Midbrain (tissue), 1 donor: ENCODE measurements at places on chromosomes 4 and X.

DNA sequence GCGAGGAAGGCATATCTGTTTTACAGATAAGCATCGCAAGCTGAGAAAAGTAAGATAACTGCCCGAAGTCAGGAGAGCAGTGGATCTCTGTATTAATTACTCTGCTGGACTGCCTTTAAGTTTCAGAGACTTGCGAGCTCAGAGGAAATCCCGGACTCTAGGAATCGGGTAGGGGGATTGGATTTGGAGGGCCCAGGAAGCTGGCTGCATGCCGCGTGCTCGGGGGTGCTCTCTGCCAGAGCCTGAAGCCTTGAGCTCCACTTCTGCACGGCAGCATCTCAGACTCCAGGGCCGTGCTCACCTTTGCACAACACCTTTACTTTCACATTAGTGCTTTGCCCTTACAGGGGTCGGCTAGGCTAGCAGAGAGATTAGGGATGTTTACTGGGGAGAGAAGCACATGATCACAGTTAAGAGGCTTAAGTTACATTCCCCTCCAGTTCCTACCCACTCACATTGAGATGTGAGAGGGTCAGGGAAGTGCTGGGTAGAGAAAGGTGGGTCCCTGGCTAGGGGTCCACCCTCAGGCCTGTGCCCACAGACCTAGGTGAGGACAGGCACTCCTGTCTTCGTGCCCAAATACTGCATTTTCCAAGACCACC is 57.0 kb downstream of the TRIML1 start:
- DNase-seq: no peak

GRCh38 chrX:127621780-127622179 is 430.4 kb downstream of the ACTRT1 start:
- no peak for DNase-seq

GRCh38 chrX:8048466-8048865 is 121.3 kb upstream of the PNPLA4 start:
- DNase-seq: no peak

DNA sequence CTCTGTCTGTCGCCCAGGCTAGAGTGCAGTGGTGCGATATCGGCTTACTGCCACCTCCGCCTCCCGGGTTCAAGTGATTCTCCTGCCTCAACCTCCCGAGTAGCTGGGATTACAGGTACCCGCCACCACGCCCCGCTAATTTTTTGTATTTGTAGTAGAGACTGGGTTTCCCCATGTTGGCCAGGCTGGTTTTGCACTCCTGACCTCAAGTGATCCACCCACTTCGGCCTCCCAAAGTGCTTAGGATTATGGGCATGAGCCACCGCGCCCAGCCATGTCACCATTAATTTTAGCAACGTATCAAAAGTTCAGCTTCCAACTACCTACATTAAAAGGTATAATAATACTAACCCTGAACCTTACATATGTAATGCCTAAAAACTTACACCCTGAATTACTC is 940 bp upstream of the UTP3 start:
- no peak for DNase-seq

GRCh38 chr4:99356992-99357391 is 4.4 kb upstream of the ADH1C start:
- DNase-seq: no peak

- DNase-seq: no peak
These were observed 94.0 kb upstream of the RBPJ start for GRCh38 chr4:26226629-26227376.

- DNase-seq: no peak
These were observed 126.6 kb downstream of the TET2 start for GRCh38 chr4:105273230-105273629.

DNA sequence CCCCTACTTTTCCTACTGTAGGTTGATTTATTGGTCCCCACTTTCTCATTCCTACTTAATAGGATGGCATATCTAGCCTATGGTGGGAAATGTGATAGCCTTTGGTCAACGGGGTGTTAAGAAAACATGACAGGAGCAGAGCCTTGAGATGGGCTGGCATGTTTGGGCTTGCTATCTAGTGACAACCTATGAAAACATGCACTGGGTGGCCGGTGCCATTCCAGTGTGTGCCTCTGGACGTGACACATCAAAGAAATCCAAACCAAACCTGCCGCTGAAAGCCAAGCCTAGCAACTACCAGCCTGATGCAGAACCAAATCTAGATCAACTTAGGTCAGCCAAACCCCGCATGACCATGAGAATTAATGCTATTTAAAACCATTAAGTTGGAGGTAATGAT is 317.6 kb downstream of the DMD start:
- DNase-seq: no peak

DNA sequence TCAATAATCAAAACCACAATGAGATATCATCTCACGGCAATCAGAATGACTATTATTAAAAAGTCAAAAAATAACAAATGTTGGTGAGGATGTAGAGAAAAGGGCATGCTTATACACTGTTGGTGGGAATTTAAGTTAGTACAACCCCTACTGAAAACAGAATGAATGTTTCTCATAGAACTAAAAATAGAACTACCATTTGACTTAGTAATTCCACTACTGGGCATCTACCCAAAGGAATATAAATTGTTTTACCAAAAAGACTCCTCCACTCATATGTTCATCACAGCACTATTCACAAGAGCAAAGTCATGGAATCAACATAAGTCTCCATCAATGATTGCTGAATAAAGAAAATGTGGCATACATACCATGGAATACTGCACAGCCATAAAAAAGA is 278.1 kb upstream of the ARSJ start:
- DNase-seq: no peak

- no peak for DNase-seq
These were observed 372.9 kb downstream of the NKX6-1 start for GRCh38 chr4:84126061-84126787.

- no peak for DNase-seq
These were observed 215.9 kb upstream of the AADAT start for GRCh38 chr4:170305627-170306026.

DNA sequence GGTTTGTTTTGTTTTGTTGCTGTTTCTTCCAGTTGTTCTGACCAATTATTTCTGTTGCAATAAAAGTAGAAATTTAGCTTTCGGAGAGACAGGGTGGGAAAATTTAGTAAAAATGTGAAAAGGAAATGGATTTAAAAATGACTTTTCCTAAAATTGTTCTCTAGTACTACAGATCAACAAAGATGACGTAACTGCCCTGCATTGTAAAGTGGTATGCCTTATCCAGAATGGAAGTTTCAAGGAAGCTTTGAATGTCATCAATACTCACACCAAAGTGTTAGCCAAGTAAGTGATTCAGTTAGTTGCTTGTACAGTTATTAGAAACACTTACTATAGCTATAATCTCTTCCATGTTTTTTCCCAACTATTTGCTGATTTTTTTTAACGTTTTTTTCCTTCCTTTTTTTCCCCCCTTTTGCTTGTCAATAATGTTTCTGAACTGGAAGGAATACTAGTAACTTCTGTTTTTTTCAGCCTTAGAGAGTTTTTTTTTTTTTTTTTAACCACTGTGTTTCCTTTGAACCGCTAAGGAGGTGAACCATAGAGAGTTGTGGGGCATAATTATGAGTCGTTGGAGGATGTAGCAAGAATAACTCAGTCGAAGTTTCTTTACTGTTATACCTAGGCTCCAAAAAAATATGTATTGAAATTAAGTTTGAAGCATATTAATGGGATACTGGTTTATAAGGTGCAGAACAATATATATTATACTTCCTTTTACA is 2.2 kb downstream of the SRP72 start:
- DNase-seq: no peak

- no peak for DNase-seq
These were observed 44.4 kb upstream of the LGI2 start for GRCh38 chr4:25075129-25075528.

DNA sequence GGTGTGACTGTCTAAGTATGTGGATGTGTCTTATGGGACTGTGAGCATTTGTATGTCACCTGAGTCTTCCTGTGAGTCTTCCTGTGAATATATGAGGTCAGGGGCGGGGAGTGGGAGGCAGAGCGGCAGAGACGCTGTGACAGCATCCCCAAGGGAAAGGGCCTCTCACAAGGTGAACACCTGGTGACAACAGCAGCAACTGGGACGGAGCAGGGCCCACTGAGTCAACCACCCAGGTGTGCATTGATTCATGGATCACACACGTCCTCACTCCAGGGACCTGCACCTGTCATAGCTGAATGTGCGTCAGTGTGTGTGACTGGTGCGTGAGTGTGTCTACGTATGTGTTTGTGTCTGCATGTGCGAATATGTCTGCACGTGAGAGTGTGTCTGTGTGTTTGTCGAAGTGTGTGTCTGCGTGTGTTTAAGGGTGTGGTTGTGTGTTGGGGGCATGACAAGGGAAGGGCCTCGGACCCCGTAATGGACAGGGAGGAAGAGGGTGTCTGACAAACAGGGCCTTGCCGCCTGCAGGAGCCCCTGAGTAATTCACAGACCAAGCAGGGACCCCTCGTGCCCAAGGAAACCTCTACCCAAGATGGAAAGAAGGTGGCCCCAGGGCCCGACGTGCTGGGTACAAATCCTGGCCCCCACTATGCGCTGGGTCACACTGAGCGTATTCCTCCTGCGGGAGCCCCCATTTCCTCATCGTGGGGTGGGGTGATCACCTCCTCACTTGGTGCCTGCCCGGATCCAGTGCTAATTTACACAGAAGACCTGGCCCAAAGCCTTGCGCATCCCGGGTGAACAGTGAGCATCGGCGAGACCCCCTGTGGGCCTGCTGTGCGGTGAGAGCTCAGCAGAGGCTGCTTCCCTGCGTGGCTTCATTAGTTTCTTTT is 76.7 kb downstream of the ABLIM2 start:
- DNase-seq: no peak

DNA sequence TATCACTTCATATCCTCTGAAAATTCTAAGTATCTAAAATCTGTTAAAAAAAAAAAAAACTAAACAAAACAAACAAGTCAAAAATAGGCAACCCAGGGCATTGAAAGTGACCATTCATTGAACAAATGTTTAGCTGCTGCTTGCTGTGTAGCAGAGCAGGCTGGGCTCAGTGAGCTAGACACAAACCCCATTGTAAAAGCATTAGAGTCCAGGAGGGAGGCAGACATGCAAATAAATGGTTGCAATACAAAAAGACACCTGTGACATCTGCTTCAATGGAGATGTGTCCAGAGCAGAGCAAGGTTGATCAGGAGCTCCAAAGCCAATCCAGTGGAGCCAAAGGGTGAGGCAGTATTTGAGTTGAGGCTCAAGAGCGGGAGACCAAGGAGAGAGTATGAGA is 267.3 kb upstream of the GATB start:
- DNase-seq: no peak

DNA sequence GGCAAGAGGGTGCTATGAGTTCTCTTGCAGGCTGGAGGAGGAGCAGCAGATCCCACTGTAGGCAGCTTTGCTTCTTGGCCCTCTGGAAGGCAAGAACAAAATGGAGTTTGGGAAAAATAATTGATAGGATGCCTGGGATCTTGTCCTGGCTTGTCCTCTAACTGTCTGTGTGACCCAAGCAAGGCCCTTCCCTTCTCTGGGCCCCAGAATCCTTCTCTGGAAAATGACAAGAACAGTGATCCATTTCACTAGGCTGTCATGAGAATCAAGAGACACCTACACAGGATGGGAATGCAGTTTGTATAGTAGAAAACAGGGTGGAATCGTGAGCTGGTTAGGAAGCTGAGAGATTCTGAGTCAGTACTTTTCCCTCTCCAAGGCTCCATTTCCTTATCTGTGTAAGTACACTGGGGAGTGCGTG is 133.3 kb downstream of the PJA1 start:
- DNase-seq: no peak

DNA sequence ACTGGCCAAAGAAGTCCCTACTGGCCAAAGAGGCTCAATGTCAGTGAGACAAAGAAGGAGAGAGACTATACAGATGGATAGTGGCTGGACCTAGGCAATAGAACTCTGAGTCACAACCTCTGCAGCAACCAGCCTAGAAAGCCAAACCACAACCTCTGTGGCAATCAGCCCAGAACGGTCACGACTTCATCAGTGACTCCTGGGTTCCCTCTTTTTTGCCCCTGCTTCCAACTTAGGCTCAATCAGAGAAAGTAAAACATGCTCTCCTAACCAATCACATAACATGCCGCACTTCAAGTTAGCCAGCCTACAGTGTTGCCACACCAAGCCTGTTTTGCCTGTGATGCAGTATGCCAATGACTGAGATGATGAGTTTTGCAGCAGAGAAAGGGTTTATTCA is 203.4 kb downstream of the ANAPC10 start:
- DNase-seq: no peak

DNA sequence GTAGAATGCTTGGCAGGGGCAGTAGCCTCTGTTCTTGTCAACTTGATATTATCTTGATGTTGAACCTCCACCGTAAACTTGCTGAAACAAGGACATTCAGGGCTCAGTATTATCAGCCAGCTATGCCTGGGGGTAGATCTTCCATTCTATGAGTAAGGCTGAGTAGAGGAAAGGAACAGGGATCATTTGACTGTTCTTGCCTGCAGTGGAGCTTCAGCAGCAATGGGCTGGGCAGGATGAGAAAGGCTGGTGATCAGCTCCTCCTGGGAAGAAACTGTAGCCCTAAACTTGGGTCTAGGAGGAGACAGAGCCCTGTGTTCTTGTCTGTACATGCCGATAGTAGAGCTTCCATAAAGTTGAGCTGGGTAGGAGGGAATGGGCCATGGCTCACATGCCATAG is 127.2 kb downstream of the CCSER1 start:
- DNase-seq: no peak

DNA sequence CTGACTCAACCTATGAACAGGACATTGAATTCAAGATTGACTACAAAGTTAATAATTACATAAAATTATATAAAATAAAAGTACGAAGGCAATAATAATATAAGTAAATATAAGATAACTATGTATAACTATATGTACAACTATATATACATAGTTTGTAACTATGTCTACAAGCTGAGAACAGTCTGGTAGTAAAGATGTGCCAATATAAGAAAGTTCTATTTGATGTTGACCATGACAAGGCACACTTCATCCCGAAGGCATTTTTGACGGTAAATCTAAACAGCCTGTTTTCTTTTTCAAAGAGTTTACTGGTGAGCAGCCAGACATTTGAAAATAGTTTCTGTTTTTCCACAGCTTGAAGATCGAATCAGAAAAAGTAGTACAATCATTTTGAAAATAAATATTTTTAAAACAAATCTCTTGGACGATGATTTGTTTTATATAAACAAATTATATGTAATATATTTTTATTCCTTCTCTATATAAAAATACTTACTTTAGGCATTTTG is 112.9 kb downstream of the CEP44 start:
- DNase-seq: no peak

DNA sequence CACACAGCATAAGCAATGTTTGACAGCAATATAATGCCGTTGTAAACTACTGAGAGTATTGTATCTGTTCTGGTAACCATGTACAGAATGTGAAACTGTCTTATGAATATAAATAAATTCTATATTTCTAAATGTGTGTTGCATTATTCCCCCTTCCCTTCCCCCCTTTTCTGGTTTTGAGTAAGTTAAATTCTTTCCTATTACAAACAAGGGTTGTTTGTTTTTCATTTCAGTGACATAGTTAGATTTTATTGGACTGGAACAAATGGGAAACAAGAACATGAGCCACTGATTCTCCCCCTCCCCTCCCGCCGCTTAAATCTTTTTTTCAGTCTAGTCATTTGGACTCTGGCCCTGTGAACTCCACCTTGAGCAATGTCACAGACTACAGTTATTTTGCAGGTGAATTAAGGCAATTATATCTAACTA is 69.8 kb downstream of the GPAT3 start:
- DNase-seq: no peak

- no peak for DNase-seq
These were observed 128.0 kb upstream of the NKX1-1 start for GRCh38 chr4:1534095-1534872.

- no peak for DNase-seq
These were observed 55.0 kb downstream of the ANXA3 start for GRCh38 chr4:78606530-78607095.
